Activated T-helper 2 cell treated with anti-CD3 and anti-CD28 coated beads, Interferon-gamma antibody, Interleukin-2, Interleukin-4, amounts not matched to agents 10 μg/mL and 5 μg/mL and 100 μg/mL, durations not matched to agents 14 hours and 24 hours and 36 hours (primary cell): ENCODE measurements at places on chromosomes 6 and 20.
A peak's percentile ranks its signal among the peaks of the same experiment; 100 is the strongest.

- no peak for DNase-seq
These were observed 195.1 kb downstream of the EDN1 start for GRCh38 chr6:12485226-12485764.

DNA sequence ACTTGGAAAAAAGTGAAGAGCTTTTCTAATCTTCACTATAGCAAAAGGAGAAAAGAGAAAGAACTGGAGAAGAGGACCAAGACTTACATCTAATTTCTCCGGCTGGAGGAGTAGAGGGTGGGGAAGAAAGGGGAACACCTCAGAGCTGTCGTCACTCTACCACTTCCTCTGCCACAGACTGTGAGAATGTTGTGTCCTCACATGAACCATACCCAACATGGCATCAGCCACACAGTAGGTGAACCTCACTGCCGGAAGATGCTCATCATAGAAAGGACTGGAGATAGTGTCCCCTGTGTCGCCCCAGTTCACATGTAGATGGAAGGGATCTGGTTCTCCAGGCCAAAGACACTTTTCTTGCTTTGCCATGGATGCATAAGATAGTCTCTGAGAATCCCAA, 604.4 kb upstream of the NOX3 start:
- DNase-seq = no peak

DNA sequence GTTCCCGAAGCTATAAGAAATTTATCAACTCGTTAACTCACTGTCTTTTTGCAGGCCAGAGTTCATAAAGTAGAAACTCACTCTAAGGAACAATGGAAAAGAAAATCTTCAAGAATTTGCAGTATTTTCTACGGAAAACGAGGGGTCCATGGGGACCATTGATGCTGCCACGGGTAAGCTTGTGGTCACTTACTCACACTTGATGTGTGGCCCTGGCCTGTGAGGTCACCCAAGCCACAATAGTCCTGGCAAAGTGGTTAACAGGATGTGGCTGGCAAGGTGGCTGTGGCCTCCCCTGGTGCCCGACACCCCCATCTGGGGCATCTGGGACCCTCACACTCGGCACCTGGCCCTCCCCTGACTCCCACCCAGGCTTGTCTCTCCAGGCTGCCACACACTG, 123.4 kb downstream of the C6orf118 start:
- DNase-seq = no peak

- no peak for DNase-seq
These were observed 81.3 kb upstream of the ARMC2 start for GRCh38 chr6:108766886-108767285.

DNA sequence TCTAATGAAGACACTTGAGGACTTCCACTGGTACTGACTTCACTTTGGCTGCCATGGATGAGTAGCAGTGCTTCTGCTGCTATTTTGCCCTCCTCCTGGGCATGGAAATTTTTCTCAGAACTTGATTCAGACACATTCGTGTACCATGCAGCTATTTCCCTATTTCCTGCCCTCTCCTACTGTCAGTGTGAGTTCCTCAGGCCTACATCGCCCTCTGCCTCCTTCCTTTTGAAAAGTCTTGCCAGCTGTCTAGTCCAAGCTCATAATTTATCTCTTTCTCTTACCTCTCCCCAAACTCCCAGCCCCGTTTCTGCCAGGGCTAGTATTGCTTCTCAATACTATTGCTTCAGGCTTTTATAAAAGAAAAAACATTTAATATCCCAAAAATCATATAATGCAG, 470.2 kb downstream of the ADGRB3 start:
- no peak for DNase-seq

GRCh38 chr6:137794516-137795201, 72.4 kb upstream of the TNFAIP3 start:
- DNase-seq = no peak

GRCh38 chr6:166597711-166598440, 11.4 kb upstream of the RAMACL start:
- no peak for DNase-seq

GRCh38 chr6:106181664-106182418, 95.7 kb downstream of the PRDM1 start:
- no peak for DNase-seq

GRCh38 chr6:134249239-134249758, 68.6 kb downstream of the SGK1 start:
- DNase-seq = no peak

DNA sequence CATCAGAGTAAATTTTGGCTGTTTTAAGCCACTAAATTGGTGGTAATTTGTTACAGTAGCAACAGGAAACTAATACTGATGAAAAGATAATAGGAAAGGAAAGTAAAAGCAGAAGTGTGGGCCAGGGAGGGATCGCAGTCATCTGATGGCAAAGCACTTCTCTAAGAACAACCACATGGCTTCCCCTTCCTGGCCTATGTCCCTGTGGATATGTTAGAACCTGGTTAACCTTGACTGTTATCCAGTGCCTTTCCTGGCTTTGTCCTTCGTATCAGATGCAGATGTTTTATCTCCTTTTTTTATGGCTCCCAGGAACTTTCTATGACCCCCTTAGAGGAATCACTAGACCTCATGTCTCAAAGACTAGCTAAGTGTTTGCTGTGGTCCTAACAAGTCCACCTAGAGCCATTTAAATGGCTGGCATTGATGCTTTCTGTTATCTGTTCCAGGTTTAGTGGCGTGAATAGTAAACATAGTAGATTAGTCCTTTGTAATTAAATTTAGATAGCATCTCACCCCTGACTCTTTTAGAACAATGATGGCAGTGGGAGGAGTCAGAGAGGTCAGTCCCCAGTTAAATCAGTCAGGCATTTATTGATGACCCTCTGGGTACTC, 79.2 kb upstream of the PHACTR2 start:
- peak; percentile 31 for DNase-seq

GRCh38 chr6:91317247-91317835, 730.5 kb upstream of the MAP3K7 start:
- no peak for DNase-seq

GRCh38 chr6:319177-320131, 27.2 kb downstream of the DUSP22 start:
- DNase-seq = no peak

- DNase-seq = no peak
These were observed 31.1 kb downstream of the CDKAL1 start for GRCh38 chr6:20565342-20565741.

- DNase-seq = no peak
These were observed 439.0 kb upstream of the JAG1 start for GRCh38 chr20:11112832-11113231.

DNA sequence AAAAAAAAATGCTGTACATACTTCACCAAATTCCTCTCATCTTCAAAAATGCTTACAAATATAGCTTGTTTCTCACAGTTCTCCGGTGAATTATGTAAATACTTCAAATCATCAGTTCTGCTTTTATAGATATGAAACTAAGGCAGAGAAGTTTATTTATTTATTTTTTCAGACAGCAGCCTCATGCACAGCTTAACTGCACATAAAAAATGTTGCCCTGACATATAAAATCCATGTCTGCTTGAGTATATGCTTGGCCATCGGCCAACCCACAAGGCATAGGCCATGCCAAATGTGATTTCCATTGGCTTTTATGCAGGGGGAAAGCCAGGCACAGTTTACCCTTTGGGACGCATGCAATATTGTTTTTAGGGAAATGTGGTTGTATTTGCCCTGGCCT, 57.3 kb upstream of the PHACTR2 start:
- DNase-seq = no peak

DNA sequence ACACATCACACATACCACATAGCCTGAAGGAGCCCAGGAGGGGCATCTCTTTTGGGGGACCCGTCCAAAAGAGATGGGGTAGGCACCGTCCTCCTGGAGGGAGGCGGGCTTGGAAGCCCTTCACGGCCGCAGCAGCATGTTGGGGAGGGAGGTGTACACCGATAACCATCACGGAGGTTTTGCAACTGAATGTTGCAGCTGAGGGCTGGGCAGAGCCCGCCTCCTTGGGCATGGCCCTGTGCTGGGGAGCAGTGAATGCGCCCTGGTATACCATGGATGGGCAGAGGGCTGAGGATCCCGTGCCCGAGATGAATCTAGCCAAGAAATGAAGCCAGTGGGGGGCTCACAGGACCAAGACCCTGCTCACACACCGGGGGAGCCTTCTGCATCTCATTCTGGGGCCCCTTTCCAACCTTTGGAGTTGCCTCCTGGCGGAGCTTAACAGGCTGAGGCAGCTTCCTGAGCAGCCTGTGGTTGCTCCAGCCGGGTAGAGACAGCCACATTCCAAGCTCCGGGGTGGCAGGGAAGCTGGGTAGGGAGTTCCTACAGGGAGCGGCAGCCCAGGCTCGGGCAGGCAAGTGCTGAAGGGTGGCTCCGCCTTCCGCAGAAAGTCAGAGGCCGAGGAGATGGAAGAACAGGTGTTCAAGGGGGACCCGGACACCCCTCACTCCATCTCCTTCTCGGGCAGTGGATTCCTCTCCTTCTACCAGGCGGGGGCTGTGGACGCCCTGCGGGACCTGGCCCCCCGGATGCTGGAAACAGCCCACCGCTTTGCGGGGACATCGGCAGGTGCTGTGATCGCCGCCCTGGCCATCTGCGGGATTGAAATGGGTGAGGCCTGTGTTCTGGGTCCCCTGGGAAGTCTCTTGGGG, at the start of gene PNPLA1:
PNPLA1 (plus strand) TSS at position 227 of the 872 bp plus-strand sequence; CDS start at position 627, 400 bp downstream.
- DNase-seq = no peak

- DNase-seq = no peak
These were observed 178.2 kb downstream of the FOXC1 start for GRCh38 chr6:1787894-1788293.

DNA sequence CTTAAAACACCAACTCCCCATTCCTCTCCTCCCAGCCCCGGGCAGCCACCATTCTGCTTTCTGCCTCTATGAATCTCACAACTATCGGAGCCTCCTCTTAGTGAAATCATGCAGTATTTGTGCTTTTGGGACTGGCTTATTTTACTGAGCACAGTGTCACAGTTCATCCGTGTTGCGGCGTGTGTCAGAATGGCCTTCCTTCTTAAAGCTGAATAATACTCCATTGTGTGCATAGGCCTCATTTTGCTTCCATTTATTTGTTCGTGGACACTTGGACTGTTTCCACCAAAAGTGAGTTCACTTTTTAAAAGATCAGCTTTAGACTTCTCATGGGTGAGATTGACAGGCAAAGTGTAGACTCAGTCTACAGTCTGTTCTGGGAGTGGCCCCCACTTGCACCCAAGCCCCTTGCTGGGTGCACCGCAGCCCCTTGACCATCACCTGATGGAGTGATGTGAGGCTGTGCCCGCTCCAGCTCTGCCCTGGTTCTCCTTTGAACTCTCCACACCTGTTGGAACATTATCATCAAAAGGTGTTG, 12.6 kb downstream of the DUSP22 start:
- no peak for DNase-seq

DNA sequence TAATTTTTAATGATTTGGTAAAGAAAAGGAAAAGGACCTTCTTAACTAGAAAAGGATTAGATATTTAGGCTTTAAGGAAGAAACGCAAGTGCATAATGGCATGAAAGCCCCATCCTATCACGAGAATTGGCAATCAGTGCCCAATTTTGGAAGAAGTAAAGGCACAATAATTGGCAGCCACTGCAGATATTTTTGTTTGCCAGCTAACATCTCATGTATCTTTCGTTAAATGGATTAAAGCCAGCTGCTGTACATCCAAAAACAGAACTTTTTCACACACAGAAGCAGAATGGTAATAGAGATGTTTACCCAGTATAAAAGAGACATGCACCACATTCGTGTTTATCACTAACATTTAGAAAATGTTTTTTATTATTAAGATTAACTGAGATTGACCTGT, 180.3 kb downstream of the C6orf118 start:
- DNase-seq = no peak

GRCh38 chr6:37036146-37036545, 30.7 kb downstream of the FGD2 start:
- DNase-seq = no peak

- no peak for DNase-seq
These were observed 9.1 kb upstream of the SPATS1 start for GRCh38 chr6:44333273-44333919.

DNA sequence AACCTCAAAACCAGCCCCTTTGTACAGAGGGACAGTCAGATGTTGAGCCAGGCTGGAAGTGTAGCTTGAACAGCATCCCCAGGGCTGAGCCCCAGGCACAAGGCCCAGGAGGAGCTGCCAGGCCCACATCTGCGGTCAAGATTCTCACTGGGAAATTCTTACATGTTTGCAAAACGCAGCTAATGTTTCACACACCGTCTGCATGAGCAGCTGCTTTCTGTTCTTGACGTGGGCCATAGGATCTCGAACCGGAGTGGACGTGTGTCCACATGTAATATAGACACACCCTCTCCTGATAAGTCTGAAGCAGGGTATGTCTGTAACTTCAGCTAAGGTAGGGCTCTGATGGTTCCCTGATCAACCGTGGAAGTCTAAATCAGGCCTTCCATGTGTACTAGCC, 41.3 kb upstream of the TRAF3IP2 start:
- DNase-seq = no peak

GRCh38 chr20:8394308-8394945, 262.4 kb downstream of the PLCB1 start:
- no peak for DNase-seq

DNA sequence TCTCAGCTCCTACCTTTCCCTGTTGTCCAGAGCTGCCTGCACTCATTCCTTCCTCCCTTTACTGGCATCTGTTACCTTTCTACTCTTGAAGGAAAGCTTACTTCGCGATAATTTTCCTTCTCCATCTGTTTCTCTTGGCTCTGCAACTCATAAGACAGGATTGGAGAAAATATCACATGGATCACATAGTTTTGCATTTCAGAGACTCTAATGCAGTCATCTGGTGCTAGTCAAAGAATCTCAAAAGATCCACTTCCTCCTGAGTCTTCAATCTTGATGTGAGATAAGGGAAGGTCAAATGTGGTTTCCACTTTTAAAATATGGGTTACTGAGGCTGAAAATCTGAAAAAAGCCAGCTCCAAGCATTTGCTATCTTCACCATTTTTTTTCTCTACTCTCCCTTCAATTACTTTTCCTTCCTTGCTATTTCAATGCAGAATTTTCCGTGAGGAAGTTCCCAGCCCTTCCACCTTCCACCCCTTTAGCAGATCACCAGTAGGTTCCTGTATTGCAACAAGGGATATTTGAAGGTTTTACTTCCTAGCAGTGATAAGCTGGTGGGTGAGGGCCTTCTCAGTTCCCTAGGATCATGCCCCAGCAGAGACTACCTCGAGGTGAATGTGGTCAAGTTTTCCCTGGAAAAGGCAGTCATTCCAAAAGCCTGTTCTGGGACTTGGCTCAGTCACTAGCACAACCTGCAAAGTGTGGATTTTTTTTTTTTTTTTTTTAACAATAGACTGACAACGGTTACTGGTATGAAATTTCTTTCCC, 62.8 kb upstream of the LRRC1 start:
- no peak for DNase-seq

DNA sequence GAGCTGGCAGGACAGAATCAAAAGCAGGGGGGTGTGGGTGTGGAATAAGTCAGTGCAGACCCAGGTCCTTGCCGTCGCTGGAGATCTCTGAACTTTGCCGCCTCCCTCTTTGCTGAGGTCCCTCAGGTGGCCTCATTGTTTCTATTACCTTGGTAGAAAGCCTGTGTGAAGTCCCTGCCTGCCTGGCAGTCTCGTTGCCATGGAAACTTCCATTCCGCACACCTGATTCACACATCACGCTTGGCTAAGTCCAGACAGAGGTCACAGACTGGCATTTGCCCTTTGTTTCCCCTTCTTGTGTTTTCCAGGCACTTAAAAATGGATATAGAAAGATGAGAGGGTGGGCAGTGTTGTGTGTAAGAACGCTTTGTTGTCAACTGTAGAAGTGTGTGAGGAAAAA, 260.6 kb downstream of the PRL start:
- no peak for DNase-seq
